Kidney tubule cell (primary cell): ENCODE measurements at places on chromosomes 1 and 21.

GRCh38 chr1:32895325-32896215 lies 5.6 kb downstream of the TMEM54 start:
- no peak for DNase-seq

DNA sequence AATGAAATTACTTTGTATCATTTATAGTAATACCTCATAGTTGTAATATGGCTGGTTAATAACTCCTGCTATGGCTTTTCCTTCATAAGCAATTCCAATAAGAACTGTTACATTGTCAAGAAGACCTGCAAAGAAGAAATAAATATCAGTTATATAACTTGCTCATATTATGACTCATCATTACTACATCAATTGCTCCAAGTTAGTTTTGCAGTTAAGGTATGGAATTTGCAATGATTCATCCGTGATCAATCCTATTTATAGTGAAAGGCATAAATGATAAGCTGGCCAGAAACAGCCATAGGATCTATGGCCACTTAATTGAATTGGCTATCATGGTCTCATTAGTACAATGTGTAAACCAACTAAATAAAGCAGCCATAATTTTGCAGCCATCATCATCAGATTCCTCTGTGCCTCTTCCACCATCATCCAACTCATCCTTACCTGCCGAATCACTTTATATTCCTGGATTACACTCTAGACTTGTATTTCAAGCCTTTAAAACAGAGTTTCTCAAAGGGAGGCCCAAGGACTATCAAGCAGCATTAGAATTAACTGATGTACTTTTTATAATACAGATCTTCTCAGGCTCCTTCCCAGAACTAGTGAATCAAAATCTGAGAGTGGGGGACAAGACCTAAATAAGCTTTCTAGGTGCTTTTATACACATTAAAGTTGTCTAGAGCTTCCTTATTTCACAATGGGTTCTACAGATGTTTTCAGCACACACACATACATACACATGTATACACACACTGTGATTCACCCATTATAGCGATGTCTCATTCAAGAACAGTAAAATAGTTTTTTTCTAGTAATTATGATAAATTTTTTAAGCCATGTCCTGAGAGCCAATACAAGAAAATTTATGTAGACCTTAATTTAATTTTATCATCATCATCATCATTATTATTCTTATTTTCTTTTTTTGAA lies 21.2 kb upstream of the EPRS1 start:
- DNase-seq, result no peak

- no peak for DNase-seq
Observed at GRCh38 chr1:35707601-35708440, 10.9 kb downstream of the C1orf216 start.

DNA sequence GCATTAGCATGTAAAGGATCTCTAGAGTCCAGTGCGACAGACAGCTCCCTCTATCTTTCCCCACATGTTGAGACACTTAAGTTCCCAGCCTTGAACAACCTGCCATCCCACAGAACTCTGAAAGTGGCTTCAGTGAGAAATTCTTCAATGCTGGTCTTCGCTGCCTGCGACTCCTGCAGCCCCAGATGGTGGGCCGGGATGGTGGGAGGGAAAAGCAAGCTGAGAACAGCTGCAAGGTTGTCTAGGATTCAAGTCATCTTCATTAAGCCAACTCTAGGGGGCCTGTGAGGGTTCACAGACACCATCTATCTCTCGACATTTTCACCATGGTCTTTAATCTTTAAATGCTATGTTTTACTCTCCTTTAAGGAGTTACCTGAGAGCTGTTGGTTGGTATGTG lies 185.5 kb upstream of the C1orf174 start:
- DNase-seq, result no peak

- peak; percentile 30 for DNase-seq
Observed at GRCh38 chr1:113452921-113453770, 62.8 kb downstream of the MAGI3 start.

DNA sequence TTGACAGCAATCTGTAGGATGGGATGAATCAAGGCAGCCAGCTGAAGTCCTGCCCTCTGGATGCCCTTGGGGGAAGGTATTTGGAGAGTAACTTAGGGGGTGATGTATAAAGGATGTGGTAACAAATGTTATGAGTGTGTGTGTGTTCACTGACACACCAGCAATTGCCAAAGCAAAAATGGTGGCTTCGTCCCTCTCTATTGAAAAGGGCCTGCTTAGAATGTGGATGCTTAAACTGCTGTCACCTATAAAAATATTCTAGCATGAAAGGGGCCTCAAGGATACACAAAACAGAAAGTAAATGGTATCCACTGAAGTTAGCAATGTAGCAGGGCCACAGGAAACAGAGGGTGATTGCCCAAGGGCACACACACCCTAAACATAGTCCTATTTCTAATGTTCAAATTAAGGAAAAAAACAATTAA lies 15.1 kb upstream of the AIM2 start:
- DNase-seq, result no peak

GRCh38 chr1:43007377-43008114 lies 48.9 kb upstream of the SLC2A1 start:
- peak; percentile 8 for DNase-seq

- DNase-seq, result no peak
Observed at GRCh38 chr1:234226819-234227165, 146.5 kb upstream of the COA6 start.

DNA sequence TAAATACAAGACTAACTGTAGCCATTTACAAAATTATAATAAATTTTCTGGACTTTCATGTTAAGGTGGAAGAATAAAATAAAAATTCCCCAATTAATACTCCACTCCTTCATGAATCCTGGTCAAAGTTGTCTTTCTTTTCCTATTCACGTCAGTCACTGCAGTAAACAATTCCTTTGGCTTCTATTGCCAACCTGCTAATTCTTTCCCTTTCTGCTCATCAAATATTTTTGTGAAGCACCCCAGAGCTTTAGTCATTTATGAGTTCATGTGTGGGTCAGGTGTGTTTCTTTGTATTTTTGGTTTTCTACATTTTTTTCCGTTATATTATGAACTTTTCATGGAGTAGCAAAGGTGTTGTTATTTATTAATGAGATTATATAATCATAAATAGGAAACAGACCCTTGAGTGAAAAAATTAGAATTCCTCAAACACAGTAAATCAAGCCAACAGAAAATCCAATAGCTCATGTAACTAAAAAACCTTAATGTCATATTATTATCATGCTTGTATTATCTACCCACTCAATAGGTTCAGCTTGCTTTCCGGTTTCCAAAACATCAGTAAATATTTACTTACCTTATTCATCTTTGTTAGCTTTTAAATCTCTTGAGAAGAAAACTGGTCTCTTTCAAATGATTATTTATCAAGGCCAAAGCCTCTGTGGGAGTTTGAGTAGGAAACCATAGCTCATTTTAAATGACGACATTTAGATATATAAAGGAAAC lies 29.6 kb upstream of the PLA2G4A start:
- no peak for DNase-seq

- DNase-seq, result peak; percentile 8
Observed at GRCh38 chr21:42437786-42438185, 34.1 kb downstream of the UBASH3A start.

DNA sequence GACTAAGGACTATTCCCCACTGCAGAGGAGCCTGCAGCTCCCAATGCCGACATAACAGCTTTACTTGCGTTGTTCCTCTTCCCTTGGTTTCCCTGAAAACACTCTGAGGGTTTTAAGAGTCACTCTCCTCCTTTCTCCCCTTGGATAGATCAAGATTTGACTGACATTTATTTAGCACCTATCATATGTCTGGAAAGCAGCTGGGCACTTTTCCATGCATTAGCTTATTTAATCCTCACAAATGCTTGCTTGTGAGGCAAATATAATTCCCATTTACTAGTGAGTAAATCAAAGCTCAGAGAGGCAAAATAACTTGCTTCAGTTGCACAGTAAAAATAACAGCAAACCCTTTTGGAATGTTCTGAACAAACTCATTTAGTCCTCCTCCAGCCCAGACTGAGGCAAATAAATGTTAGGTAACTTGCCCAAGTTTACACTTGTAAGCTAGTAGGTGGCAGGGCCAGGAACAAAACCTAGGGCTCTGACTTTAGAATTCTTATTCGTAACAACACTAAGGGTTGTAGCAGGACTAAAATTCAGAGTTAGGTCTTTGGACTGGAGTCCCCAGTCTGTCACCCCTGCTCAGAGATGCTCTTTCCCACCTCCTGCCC lies 81.4 kb downstream of the KCND3 start:
- no peak for DNase-seq

DNA sequence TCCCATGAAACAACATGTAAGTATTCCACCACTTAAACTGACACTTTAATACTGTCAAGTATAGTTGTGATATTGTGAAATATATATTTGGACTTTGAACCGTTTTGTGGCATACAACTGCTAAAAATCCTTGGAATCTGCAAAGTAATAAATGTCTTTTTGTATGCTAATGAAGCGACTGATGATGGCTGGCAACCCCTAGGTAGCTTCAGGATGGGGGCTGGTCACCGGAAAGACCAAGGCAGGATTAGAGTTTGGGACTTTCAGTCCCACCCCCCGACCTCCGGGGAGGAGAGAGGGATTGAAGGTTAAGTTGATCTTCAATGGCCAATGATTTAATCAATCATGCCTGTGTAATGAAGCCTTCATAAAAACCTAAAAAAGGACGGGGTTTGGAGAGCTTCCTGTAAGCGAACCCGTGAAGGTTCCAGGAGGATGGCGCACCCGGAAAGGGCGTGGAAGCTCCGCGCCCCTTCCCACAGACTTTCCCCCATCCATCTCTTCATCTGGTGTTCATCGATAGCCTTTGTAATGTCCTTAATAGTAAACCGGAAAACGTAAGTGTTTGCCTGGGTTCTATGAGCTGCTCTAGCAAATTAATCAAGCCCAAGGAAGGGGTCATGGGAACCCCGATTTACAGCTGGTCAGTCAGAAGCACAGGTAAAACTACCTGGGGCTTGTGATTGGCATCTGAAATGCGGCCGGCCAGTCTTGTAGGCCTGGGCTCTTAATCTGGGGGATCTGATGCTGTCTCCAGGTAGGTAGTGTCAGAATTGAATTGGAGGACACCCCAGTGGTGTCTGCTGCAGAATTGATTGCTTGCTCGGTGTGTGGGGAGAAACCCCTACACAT lies 1.8 kb upstream of the ZNF281 start:
- no peak for DNase-seq

- DNase-seq, result no peak
Observed at GRCh38 chr1:2604844-2605508, 18.4 kb downstream of the PRXL2B start.

DNA sequence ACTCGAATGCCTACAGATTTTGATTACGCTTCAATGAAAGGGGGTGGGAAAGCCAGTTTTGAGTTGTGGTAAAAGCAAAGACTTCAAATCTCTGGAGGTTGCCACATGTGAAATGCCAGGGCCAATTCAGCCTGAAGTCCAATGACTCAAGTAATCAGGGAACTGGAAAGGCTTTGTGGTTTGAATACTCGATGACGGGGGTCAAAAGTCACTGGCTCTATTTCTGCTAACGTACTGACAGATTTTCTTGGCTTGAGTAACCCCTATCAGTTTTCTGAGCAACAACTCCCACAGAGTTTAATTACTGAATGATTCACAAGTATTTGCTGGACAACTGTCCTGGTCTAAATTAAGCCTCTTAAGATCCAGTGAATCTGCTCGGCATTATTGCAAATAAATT lies 152.2 kb downstream of the SIPA1L2 start:
- peak; percentile 93 for DNase-seq

DNA sequence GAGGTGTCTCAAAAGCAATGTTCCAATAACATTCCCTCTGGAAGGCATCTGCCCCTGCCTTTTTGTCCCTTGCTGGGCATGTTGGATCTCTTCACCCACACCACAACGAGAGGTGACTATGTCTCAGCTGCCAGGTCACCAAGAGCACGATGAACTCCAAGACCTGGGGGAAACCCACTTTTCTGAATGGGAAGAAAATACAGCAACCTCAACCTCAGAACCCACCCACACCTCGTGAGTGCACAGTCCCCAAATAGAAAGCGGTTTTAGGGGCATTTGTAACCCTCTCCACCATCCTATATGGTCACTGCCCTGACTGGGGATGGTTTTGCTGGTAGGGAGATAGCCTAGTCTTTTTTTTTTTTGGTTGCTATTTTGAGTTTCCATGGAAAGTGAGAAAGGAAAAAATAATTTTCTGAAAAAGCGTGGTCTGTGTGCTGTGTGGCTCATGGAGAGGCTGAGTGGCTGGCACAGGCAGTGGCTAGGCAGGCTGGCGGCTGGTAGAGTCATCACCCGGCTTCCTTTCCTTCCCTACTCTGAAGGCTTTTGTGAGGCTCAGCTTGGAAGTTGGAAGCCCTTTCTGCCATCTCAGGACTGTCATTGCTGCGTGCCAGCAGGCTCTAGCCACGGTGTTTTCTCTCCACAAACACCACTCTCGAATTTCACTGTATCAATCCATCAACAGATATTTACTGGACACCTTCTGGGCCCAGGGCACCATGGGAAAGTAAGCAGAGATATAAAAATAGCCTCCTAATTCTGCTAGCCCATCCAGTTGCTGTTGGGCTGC lies 15.8 kb downstream of the TSPAN2 start:
- DNase-seq, result no peak

DNA sequence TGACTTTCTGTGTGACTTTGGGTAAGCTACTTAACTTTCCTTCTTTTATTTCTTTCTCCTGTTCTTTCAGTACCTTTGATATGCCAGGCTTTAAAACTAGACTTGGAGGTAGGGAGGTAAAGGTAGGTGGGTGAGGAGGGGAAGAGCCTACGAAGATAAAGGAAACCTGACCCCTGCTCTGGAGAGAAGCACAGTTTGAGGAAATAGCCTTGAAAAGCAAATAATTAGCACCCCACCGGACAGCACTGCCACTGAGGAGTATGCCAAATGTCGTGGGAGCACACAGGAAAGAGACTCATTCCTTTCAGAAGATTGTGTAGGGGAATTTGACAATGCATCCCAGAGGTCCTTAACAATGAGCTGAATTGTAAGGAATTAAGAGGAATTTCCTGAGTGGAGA lies 65.2 kb upstream of the SPAG17 start:
- no peak for DNase-seq

- DNase-seq, result peak; percentile 76
Observed at GRCh38 chr1:26471498-26472319, 531 bp upstream of the HMGN2 start.

DNA sequence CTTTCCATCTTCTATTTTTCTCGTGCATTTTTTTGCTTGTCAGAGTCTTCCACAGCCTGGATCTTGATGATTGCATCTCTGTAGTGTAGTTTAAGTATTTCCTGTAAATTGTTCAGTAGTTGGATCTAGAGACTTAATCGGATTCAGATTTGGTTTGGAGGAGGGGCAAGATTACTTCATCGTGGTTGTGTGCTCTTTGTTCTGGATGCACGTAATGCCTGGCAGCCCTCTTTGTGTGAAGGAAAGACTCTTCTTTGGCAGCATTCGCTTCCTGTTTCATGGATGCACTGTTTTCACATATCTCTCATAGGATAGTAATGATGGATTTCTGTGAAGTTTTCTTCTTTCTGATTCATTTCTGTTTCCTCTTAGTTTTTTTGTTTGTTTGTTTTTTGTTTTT lies 14.2 kb downstream of the SEMA4A start:
- peak; percentile 23 for DNase-seq

GRCh38 chr1:228446852-228447251 lies 30.2 kb upstream of the TRIM17 start:
- no peak for DNase-seq

DNA sequence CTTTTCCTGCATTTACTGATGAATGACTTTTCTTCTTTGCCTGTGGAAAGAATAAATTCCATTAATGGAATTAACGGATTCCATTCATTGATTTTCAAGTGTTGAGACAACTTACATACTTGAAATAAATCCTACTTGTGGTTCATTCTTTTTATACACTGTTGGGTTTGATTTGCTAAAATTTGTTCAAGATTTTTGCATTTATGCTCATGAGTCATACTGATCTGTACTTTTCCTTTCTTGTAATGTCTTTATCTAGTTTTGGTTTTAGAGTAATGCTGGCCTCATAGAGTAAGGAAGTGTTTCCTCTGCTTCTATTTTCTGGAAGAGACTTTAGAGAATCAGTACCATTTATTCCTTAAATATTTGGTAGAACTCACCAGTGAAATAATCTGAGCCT lies 14.4 kb downstream of the UROD start:
- no peak for DNase-seq
